Activated T-cell treated with anti-CD3 and anti-CD28 coated beads, Interleukin-2, amount 50 U/mL, for 72 hours (primary cell): ENCODE measurements at places on chromosomes 16 and 17. TPM values are rescaled to one million over a fixed set of nuclear protein-coding genes. Genes with fewer than 3 reads are reported as not detected.

ADAM11 gene
- 0.56 TPM for total RNA-seq

GAST gene
- total RNA-seq = not detected

TBC1D26 gene
- total RNA-seq = not detected

PIRT gene
- not detected for total RNA-seq

ABCC11 gene
- total RNA-seq = 0.07 TPM

GGA3 gene
- total RNA-seq = 80.9 TPM

MEOX1 gene
- 0.36 TPM for total RNA-seq

NOS2 gene
- total RNA-seq = 0.05 TPM

CA4 gene
- total RNA-seq = not detected

TBC1D28 gene
- total RNA-seq = not detected
